ENCODE measurements at places on chromosomes 12 and 14.
A peak's percentile ranks its signal among the peaks of the same experiment; 100 is the strongest.

DNA sequence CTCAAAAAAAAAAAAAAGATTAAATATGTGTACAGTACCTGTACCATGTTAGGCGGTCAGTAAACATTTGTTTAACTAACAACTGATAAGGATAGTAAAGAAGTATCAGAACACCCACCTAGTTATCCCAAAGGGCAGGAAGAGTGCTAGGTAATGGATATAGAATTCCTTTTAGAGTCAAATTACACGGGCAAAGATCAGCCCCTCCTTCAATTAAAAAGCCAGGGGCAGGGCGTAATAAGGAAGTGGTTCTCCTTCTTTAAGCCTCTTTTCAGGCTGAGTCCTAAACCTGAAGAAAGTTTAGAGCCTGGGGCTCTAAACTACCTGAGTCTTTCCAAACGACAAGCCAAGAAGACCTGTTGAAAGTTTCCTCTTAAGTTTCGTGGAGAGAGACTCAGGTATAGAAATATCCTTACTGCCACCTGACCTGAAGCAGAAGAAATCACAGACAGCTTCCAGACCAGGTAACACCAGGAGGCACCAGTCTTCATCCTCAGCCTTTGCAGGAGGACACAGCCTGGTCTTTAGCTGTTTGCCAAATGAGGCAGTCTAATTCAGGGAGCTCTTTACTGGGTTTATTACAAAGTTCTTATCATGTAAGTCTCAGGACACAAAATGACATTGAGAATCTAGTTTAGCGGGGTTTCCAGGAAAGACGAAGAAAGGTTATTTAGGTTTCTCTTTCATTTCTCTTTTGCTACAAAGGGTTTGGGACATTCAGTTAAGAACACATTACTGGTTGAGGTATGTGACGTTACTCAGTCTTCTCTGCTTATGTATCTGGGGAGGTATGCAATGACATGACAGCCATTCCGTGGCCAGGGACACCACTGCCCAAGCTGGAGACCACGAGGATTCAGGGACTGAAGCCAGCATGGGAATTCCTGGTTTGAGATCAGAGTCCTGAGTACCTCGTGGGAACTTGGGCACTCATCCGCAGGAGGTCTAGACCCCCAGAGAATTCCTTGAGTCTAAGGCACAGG, at the start of gene BCL2L14:
BCL2L14 (plus strand) TSS at position 266 of the 983 bp plus-strand sequence. CDS start 8,367 bp downstream, outside the sequence.
- no peak for DNase-seq

GRCh38 chr12:76531056-76531455, 28.5 kb downstream of the OSBPL8 start:
- DNase-seq: no peak

DNA sequence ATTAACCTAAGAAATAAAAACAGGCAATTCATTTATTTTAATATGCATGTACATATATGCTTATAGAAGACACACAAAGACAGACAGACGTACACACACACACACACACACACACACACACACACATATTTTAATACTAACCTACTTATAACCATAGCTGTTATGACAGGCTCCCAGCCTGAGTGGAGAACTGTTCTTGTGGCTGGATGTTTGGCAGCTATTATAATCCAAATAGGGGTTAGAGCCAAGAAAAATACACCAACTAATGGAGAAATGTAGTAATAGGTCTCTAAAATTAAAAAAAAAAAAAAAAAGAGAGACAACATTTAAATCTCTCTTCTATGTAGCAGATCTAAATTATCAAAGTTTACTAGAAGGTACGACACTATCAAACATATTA, 91.8 kb downstream of the SLC41A2 start:
- DNase-seq: no peak

DNA sequence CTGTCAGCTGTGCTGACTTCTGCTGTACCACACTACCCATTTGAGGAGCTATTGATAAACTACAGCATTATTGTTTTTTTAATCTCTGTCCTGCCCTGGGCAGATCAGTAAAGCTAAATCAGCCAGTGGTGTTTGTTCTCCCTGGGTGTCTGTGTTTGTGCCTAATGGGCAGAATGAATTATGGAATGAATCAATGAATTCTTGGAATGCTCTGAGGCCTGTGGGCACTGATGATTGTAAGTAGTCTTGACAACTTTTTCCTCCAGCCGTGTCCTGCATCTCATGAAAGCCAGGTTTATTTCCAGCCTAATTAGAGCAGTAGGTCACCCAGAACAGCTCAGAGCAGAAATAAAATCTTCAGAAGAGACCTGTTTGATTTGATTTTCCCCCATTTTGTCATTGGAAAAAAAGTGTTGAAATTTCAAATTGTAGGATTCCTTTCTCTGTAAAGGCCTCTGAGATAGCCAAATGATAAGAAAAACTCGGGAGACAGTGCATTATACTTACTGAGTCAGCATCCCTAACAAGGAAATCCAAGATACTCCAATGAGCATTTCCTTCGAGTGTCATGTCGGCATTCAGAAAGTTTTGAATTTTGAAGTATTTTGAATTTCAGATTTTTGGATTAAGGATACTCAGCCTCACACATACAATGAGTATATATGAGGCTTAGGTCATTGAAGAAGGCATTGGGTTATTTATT, 19.4 kb upstream of the EVL start:
- no peak for DNase-seq

DNA sequence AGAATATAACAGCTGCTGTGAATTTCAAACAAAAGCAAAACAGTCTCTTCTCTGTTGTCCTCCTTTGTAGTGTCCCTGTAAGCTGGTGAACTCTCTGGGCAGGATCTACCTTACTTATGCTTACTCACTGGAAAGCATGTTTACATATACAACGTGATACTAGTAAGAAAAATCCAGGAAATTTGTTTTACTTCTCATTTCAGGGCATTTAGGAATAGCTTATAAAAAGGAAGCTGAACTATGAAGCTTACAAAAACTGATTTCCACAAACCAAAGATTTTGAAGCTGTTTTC, 311.0 kb downstream of the NOVA1 start:
- no peak for DNase-seq

DNA sequence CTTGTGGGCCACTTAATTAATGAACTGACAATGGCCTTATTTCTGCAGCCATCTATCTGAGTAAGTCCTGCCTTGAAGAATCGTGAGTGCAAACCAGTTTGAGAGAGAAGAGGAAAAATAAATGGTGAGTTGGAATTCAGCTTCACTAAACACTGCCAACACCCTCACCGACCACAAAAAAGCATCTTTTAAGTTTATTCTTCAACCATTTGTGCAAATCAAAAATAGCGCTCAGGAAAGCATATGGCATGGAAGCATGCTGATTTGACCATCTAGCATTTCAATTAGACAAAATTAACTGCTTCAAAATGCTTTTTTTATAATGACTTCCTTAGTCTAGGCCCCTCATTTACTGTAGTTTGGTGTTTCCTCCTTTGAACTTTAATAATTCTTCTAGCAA, 294.0 kb downstream of the PPFIA2 start:
- DNase-seq: no peak

DNA sequence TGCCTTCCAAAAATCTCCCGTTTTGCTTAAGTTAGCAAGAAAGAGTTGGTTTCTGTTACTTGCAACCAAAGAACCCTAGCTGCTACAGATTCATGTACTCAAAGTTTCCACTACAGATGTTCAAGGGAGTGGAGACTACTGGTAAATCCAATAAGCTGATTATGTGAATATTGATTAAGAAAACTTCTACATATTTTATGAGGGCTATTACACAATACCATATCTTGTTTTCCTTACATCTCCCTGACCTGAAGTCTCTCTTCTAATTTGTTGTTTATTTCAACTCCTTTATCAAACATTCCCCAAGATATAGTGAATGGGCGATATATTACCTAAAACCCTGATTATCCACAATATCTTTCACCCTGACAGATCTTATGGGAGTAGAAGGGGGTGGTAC, 164.4 kb upstream of the PLXNC1 start:
- no peak for DNase-seq

DNA sequence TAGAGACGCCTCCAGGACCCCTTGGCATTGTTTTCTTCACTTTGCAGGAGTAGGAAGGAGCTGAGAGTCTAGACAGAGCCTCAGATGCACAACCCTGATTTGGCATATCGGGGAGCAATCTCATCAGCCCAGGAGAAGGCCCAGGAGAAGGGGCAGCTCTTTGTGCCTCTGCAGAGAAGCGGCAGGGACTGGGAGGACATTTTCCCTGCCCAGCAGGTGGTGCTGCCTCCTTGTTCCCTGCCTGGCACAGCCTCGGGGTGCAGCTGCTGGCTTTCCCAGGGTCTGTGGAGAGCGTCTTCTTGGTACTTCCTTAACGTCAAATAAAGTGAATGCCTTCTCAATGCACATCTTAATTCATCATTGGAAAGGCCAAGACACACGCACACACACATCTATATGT, 419.5 kb downstream of the TMEM121 start:
- DNase-seq: peak; percentile 18

DNA sequence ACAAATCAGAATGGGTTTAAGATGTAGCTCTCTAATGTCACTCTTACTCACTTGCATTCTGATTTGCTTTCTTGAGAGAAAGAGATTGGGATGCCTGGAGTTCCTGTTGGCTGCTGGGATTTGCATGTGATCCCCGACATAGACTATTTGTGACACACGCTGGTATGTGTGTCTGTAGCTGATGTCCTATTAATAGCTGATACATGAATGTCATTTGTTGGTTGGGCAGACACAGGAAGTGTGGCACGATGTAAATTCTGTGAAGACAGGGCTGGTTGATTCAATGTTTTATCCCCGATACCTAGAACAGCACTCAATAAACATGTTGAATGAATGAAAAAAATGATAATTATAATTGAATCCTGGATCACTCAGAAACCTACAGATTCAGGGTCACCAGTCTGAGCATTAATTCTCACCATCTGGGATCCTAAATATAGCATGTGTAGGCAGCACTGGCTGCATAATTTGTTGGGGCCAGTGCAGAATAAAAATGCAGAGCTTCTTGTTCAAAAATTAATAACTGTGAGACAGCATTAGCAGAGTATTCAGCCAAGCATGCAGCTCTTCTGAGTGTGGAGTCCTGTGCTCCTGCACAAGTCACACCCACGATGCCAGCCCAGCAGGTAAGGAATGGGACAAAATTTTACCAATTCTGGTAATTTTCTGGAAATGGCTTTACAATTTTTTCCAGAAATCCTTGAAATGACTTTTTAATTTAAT, 35.5 kb upstream of the SOCS2 start:
- DNase-seq: no peak

- no peak for DNase-seq
Measured at GRCh38 chr12:61667676-61668075, 592.5 kb upstream of the USP15 start.

DNA sequence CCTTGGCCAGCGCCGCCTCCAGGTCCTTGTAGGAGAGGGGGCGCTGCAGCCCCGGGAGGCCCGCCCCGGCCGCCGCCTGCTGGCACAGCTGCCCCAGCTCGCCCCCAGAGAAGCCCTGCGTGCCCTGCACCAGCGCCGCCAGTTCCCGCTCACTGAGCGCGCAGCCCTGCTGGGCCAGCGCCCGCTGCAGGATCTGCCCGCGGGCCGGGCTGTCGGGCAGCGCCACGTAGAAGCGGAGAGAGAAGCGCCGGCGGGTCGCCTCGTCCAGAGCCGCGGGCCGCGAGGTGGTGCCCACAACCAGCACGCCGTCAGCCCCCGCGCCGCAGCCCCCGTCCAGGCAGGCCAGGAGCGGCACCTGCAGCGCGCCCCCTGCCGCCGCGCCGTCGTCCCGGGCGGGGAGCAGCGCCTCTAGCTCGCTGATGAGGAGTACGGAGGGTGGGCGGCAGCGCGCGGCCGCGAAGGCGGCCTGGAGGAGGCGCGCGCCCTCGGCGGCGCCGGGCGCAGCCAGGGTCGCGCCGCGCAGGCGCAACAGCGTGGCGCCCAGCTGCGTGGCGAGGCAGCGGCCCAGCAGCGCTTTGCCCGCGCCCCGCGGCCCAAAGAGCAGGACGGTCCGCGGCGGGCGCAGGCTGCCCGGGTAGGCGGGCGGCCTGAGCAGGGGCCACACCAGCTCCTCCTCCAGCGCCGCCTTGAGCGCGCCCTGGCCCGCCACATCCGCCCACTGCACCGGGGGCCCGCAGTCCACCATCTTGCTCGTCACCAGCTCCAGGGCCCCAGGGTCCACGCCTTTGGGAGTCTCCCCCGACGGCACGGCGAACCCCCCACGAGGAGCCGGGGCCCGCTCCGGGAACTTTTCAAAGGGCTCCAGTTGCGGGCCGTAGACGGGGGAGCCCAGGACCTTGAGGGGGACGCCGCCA, 27.7 kb downstream of the FIGNL2 start:
- DNase-seq: peak; percentile 70

GRCh38 chr14:99260587-99261551, 11.1 kb downstream of the BCL11B start:
- no peak for DNase-seq

- DNase-seq: no peak
Measured at GRCh38 chr14:45559626-45560025, 306.6 kb upstream of the MIS18BP1 start.

- DNase-seq: no peak
Measured at GRCh38 chr14:34792598-34792997, 78.2 kb upstream of the CFL2 start.

GRCh38 chr12:132717531-132718387, 7.1 kb downstream of the PGAM5 start:
- DNase-seq: no peak

DNA sequence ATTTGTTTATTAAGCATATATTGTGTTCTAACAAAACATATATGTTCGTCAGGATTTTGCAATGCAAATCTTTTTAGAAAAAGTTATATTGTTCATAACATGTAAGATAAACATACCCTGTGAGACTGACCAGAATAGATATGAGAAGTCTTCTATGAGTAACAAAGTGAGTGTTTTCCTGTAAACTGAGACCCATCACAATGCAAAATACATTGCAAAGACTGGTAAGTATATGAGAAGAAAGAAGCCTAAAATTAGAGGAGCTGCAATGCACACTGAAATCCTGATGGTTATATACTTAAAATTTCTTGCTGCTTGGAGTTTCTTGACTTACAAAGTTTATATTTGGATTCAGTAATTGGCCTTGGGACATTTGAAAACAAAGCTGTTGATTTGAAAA, 6.0 kb downstream of the HMGA2 start:
- DNase-seq: no peak

DNA sequence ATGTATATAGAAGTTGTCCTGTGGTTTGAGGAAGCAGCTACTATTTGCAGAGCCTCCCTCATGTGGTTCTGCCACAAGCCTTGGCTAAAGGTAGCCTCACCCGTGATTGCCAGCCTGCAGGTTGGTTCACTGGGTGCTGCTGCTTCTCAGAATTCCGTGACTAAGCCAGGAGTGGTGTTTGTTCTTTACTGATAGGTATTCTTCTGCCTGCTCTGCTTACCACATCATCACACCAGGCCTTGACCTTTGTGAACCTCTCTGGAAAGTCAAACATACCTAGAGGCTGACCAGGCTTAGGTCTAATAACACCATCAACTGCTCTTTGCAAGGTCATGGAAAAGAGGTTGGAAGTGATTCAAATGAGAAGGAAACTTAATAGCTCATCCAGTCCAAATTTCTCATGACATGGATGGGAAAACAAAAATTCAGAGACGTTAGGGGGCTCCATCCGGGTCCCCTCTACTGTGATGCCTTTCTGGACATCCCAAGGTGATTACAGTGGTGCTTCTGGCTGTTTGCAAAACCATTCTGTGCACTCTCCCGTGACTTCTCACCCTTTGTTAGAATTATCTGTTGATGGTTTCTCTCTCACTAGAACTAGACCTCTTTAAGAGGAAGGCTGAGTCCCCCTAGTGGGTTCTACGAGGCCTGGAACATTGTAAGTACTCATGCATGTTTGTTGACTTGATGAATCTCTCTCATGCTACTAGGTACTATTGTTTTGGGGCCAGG, 8.5 kb upstream of the SOCS2 start:
- DNase-seq: no peak
